Inflammatory macrophage treated with lipopolysaccharide for 1 hour (primary cell): ENCODE measurements at places on chromosomes 12 and 14.

DNA sequence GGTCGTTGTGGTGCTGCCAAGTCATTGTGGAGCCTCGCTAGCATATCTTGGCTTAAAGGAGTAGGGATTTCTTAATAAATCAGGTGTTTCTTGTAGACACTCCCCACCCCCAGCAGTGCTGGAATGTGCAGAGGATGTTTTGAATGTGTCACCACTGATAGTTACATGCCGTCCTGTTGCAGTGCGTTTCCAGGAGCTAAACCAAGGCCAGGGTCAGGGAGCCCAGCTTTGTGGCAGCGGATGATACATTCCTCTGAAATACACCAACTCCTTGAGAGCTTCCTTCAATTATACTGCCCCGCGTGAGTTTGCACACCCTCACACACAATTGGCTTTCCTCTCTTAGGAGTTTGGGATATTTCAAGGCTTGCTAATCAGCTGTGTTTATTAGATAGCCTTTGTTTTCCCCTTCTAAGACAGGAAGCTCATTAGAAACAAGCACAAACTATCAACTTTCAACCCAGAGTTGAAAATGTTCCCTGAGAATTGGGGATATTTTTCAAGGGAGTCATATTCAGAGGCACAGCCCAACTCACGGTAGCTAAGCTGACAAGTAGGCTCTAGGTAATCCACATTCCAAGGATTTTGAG lies 154.9 kb downstream of the C12orf75 start:
- DNase-seq = no peak

DNA sequence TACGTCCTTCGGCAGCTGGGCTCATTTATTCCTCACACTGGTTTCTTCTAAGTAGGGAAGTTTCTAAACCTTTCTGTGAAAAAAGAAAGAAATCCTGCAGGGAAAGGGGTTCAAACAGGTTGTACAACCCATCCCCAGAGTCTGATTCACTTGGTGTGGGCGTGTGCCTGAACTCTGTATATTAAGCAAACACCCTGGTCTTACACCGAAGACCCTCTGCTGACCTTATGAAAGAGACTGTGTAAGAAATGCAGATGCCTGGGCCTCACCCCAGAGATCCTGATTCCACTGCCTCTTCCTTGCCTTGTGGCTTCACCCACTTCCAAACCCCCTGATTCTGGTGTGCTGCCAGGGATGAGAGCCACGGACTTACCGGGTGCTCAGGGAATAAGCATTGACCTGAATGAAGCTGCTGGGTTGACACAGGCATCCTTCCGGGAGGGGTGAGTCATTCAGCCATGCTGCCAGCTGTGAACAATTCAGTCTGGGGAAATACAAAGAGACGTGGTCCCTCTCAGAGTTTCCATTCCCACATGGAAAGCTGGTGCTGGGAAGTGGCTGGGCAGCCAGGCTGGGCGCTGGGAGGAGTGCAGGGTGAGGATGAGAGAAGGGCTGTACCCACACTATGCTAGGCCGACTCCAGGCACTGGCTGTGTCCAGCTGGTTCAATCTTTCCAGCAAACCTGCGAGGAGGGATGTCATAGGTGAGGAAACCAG lies 26.5 kb upstream of the ACTN1 start:
- DNase-seq = peak; percentile 20

GRCh38 chr14:53529519-53529918 lies 376.4 kb upstream of the DDHD1 start:
- DNase-seq = no peak

DNA sequence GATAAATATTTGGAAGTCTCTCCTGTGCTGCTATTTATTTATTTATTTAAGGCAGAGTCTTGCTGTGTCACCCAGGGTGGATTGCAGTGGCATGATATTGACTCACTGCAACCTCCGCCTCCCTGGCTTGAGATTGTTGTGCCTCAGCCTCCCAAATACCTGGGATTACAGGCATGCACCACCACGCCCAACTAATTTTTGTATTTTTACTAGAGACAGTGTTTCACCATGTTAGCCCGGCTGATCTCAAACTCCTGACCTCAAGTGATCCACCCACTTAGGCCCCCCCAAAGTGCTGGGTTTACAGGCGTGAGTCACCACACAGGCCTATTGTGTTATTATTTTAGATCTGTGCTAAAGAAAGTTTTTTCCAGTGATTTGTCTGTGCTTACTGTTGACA lies 225.2 kb downstream of the CCER1 start:
- DNase-seq = no peak

GRCh38 chr14:34782031-34782430 lies 67.6 kb upstream of the CFL2 start:
- no peak for DNase-seq

- DNase-seq = no peak
These were observed 547.1 kb downstream of the CCER1 start for GRCh38 chr12:90407841-90408240.

GRCh38 chr14:91888641-91889476 lies 21.5 kb upstream of the TC2N start:
- DNase-seq = peak; percentile 25

DNA sequence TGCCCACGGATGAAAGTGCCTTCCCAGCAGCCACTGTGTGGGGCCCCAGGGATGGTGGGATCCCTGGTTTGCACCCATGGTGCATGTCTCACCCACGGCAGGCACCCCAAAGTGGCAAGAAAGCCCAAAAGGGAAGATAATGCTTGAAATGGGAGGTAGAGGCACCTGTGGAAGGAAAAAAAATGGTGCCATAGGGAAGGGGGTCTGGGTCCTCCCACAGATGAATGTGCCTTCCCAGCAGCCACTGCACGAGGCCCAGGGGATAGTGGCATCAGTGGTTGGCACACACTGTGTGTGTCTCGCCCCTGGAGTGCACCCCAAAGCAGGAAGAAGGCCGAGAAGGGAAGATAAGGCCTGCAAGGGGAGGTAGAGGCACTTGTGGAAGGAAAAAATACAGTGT lies 264.2 kb downstream of the ALG10 start:
- no peak for DNase-seq

- no peak for DNase-seq
These were observed 157.9 kb downstream of the ZNF664 start for GRCh38 chr12:124130691-124131591.

DNA sequence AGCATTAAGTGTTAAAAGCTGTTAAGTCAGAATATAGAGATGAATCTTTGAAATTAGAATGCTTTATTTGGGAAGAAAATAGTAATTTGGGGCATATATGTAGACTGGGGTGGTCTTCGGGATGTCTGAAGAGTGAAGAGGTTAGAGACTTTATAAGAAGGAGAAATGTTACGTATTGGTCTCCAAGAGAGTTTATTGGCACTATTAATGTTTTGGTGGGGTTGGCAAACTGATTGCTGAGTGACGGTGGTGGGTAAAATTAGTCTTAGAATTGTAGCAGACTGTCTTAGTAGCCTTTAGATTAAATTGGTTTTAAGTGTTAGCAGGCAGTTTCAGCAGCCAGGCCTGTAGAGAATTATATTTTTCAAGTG lies 4.9 kb upstream of the ATP23 start:
- DNase-seq = no peak

DNA sequence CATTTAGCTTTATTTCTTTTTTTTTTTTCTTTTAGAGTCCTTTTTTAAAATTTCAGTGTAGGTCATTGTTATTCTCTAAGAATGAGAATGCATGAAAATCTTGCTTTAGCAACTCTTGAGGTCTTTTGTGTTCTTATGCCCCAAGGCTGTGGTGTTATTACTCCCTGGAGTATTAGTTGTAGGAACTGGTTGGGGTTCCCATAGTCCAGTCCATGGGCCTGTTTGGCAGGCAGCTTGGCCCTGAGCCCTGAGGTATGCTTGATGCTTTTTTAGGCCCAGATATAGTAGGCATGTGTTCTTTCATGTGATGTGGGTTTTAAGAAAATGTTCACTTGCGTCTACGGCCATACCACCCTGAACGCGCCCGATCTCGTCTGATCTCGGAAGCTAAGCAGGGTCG lies 1.6 kb downstream of the FAM234B start:
- DNase-seq = no peak

- DNase-seq = peak; percentile 27
These were observed at the start of gene B4GALNT3 for GRCh38 chr12:459430-460258. Gene B4GALNT3, plus strand, starts transcription at chr12:459939. Its CDS starts 438 bp downstream, at chr12:460377.

GRCh38 chr12:97601934-97602720 lies 139.5 kb downstream of the RMST start:
- DNase-seq = no peak

DNA sequence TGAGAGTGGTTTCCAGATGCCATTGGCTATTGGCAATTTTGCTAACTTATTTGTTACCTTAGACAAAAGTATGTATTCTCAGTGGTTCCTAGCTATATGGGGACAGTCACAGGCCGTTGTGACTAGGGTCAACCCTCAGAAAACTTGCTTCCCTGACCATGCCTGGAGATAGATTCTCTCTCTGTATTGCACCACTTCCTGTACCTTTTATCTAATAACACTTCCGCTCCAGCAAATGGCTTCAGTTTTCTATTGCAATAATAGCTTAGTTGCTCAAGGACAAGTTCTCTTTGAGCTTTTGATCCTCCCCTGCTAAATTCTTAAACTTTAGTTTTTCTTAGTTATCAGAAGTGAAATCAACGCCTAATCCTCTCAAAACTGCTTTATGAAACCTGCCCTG lies 338.0 kb downstream of the RMST start:
- no peak for DNase-seq

- DNase-seq = no peak
These were observed 155.7 kb upstream of the GSC start for GRCh38 chr14:94925416-94926173.

- no peak for DNase-seq
These were observed 703.9 kb downstream of the FSCB start for GRCh38 chr14:43803076-43803689.

DNA sequence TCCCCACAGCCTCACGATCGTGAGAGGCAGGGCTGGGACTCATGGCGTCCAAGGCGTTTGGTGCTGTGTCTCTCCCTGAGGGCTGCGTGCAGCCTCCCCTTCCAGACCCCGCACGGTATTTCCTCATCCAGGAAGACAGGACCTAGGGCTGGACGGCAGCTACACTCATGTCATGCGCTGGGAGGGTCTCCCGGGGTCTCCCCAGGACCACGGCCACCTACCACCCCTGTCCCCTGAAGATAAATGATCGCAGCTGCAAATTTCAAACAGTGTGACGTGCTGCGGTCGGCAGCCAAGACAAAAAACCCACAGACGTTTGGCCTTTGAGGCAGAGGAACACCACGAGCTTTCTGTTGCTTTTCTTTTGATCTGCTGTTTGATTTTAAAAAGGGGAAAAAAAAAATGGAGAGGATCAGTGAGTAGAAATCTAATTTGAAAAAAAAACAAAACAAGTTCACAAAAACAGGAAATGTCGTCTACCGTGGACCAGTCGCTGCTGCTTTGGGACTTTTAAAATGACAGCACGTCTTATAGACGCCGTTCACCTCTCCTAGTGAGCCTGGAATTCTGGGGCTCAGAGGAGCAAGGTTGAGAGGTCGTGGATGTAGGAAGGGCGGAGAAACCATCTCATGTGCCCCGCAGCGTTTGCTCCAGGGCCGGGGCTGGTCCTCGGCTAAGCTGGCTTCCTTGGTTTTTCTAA lies 237.6 kb downstream of the SLC41A2 start:
- no peak for DNase-seq

- DNase-seq = no peak
These were observed 379.1 kb downstream of the GALC start for GRCh38 chr14:87613881-87614280.

DNA sequence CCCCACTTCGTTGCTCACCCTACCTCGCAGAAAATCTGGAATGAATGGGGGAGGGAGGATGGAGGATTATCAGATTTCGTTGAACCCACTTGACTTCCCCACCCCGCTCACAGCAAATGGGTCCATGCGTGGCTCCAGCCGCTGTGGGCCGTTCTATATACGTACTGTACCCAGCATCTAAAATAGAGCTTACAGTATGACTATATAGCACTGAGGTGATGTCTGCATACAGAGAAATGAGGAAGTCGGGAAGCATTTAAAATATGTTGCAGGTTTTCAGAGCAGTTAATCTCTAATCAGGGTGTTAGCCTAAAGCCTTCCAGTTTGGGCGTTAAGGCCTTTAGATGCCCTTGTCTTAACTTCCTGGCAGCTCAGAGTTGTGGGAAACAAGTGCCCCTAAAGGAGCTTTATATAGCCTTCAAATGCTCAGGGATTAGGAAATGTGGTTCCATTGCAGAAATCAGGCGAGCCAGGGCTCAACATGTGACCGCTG lies 1.4 kb downstream of the BICDL1 start:
- no peak for DNase-seq

GRCh38 chr12:52178984-52179383 lies 12.8 kb downstream of the KRT80 start:
- DNase-seq = no peak

- no peak for DNase-seq
These were observed 70.2 kb upstream of the NCOR2 start for GRCh38 chr12:124637581-124637981.

DNA sequence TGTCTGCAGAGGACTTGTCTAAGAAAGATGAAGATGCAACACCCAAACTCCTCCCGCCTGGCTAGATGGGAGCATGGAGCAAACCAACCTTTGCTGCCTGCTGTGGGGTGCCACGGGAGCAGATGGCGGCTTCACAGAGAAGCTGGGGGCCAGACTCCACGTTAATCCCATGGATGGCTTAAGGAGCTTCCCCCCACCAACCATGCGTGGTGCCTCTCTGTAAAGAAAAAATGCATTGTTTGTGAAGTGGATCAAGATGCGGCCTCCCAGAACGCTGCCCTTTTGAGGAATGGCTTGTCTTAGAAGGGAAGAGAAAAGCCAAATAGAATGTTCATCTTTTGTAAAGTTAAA lies 15.6 kb downstream of the MVK start:
- DNase-seq = no peak

DNA sequence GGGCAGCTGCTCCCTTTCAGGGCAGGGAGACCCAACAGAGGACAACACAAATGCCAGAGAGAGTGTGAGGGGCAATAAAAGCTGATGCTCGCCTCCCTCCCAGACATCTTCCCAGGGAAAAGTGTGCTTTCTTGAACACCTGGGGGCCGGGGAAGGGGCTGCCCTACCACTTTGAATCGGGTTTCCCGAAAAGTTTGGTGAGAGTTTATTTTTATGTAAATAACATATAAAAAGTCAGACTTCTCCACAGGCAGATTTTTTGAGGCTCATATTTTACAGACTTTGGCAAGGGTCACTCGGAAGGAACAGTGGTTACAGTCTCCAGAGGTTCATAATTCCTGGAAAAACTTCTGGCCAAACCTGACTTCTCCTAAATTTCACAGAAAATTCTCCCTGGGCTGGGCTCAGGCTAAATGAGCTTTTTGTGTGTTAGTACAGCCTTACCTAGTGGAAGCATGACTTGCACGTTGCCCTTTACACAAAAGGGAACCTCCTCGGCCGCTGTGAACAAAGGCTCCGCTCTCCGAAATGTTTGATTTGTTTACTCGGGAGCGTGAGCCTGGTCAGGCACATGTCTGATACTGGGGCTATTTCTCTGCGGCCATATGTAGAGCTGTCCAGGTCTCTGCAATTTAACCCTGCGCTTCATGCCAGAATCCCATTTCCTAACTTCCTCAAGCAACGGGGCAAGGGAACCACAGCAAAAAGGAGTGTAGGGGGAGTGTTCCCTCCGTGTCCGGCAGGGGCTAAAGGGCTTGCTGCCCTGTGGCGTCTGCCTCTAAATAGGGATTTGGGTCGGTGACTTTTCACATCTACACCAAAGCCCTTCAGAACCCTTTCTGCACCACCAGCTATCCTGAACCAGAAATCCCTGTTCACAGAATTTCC lies 3.4 kb downstream of the RTL1 start:
- DNase-seq = no peak
